ENCODE measurements at places on chromosomes 12 and 14.
A peak's percentile ranks its signal among the peaks of the same experiment; 100 is the strongest.

- H3K4me1 ChIP-seq = peaks cover 4% of the 10 kb centered on the region
- H3K27me3 ChIP-seq = no peaks in the 10 kb centered on the region
- no peak for DNase-seq
Measured at GRCh38 chr14:67468378-67468730, 20.2 kb downstream of the TMEM229B start.

DNA sequence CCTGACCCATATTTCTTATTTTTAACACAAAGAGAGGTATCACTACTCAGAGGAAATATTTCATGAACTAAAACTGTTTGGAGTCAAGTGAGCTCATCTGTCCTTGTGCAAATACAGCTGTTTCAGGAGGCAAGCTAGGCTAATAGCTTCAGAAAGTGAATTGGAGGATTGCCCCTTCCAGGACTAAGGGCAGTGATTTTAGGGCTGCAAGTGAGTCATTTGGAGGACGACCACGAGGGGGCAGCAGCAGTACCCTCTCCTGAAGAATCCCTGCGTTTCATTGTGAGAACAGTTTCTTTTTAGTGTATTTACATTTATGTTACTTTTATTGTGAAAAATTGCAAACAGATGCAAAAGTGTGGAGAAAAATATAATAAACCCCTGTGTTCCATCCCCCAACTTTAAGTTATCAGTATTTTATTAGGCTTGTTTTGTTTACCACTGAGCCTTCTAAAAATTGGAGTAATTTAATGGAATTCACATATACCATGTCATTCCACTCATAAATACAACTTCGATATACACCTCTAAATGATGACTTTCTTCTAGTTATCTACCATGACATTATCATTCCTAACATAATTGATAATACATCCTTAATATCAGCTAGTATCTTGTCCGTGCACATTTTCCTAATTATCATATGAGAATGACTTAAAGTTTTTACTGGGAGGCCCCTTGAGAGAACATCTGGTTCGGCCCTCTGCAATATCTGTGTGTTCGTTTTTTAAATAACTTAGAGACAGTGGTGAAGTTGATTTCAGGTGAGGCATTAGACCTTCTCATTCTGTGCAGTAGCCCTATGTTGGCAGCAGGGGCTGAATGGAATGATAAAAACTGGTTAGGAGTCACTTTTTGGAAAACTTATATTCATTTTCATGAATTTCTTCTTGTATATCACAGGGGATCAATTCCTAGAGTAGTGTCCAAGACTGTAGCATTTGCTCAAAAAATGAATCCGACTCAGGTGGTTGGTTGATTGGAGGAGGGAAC, 13.7 kb downstream of the FOXJ2 start:
- no peak overlapping the region for H3K27ac ChIP-seq
- DNase-seq = peak; percentile 60
- H3K4me1 ChIP-seq = peaks cover 16% of the 10 kb centered on the region
- peaks cover 85% of the 10 kb centered on the region for H3K36me3 ChIP-seq

GRCh38 chr12:96506776-96507175, 17.4 kb downstream of the CFAP54 start:
- no peak for DNase-seq
- H3K36me3 ChIP-seq = no peaks in the 10 kb centered on the region
- no peaks in the 10 kb centered on the region for H3K27me3 ChIP-seq
- no peak overlapping the region for H3K27ac ChIP-seq

- DNase-seq = peak; percentile 53
- H3K4me1 ChIP-seq = no peaks in the 10 kb centered on the region
- no peak overlapping the region for H3K27ac ChIP-seq
- no peak overlapping the region for H3K4me3 ChIP-seq
- H3K27me3 ChIP-seq = peaks cover 7% of the 10 kb centered on the region
- H3K36me3 ChIP-seq = no peaks in the 10 kb centered on the region
Measured at GRCh38 chr14:58166005-58166983, 14.3 kb upstream of the ARMH4 start.

- H3K4me1 ChIP-seq = no peaks in the 10 kb centered on the region
- no peaks in the 10 kb centered on the region for H3K27me3 ChIP-seq
- H3K36me3 ChIP-seq = peaks cover 2% of the 10 kb centered on the region
- H3K4me3 ChIP-seq = no peak overlapping the region
- no peak for DNase-seq
Measured at GRCh38 chr12:95978774-95979173, 17.4 kb downstream of the HAL start.

GRCh38 chr12:24815114-24815423, 133.8 kb downstream of the BCAT1 start:
- H3K36me3 ChIP-seq = peaks cover 1% of the 10 kb centered on the region
- peaks cover 37% of the 10 kb centered on the region for H3K4me1 ChIP-seq
- no peaks in the 10 kb centered on the region for H3K27me3 ChIP-seq
- no peak for DNase-seq

- no peaks in the 10 kb centered on the region for H3K4me1 ChIP-seq
- no peak for DNase-seq
Measured at GRCh38 chr14:23202001-23202400, 18.5 kb upstream of the SLC7A8 start.

DNA sequence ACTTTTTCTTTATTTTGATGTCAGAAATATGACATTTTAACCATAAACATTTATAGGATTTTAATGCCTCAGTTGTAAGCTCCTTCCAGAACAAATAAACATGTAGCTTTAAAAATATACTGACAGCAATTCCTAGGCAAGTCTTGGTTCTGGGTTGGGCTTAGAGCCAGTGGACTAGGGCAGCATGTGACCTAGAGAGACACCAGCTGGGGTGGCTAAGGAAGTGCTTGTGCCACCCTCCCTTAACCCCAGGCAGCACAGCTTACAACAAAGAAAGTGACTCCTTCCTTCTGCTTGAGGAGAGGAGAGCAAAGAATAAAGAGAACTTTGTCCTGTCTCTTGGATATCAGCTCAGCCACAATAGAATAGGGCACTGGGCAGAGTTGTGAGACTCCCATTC, 61.6 kb upstream of the KTN1 start:
- no peaks in the 10 kb centered on the region for H3K27me3 ChIP-seq
- no peak overlapping the region for H3K27ac ChIP-seq
- no peaks in the 10 kb centered on the region for H3K36me3 ChIP-seq
- no peak overlapping the region for H3K4me3 ChIP-seq
- no peaks in the 10 kb centered on the region for H3K4me1 ChIP-seq
- DNase-seq = no peak

GRCh38 chr12:120851444-120851843, 52.7 kb downstream of the SPPL3 start:
- H3K27me3 ChIP-seq = no peaks in the 10 kb centered on the region
- peak overlapping the region; percentile 64 for H3K4me3 ChIP-seq
- peak overlapping the region; percentile 77 for H3K27ac ChIP-seq
- DNase-seq = no peak

- DNase-seq = no peak
- no peak overlapping the region for H3K27ac ChIP-seq
- no peak overlapping the region for H3K4me3 ChIP-seq
Measured at GRCh38 chr14:83071888-83072501, 1538.3 kb upstream of the SEL1L start.

DNA sequence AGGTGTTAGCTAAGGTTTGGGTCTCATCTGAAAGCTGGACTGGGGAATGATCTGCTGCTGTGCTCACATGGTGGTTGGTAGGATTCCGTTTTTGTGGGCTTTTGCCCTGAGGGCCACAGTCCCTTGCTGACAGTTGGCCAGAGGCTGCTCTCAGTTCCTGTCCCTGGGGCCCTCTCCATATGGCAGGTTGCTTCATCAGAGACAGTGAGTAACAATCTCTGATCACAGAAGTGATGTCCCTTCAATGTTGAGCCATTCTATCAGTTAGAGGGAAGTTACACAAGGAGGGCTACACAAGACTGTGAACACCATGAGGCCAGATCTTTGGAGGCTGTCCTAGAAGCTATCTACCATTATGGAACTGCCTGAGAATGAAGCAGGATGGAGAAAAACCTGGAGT, 137.2 kb downstream of the AACS start:
- no peak overlapping the region for H3K4me3 ChIP-seq
- no peak for DNase-seq
- H3K4me1 ChIP-seq = no peaks in the 10 kb centered on the region
- no peak overlapping the region for H3K27ac ChIP-seq
- H3K27me3 ChIP-seq = peaks cover 26% of the 10 kb centered on the region

DNA sequence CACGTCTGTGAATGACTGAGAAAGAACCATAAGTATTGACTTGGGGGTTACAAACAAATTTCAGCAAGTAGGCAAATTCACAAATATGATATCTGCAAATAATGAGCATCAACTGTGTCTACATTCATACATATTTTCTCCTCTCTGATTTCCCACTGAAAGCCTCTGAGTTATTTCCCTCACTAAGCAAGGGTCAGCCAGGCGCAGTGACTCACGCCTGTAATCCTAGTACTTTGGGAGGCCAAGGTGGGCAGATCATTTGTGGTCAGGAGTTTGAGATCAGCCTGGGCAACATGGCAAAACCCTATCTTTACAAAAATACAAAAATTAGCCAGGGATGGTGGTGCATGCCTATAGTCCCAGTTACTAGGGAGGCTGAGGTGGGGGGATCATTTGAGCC, 80.8 kb downstream of the SLC25A21 start:
- no peaks in the 10 kb centered on the region for H3K27me3 ChIP-seq
- H3K4me3 ChIP-seq = no peak overlapping the region
- H3K27ac ChIP-seq = no peak overlapping the region
- no peaks in the 10 kb centered on the region for H3K4me1 ChIP-seq

- no peaks in the 10 kb centered on the region for H3K4me1 ChIP-seq
- no peak for DNase-seq
- H3K4me3 ChIP-seq = no peak overlapping the region
Measured at GRCh38 chr14:21669284-21669683, 4.3 kb downstream of the OR4E1 start.

DNA sequence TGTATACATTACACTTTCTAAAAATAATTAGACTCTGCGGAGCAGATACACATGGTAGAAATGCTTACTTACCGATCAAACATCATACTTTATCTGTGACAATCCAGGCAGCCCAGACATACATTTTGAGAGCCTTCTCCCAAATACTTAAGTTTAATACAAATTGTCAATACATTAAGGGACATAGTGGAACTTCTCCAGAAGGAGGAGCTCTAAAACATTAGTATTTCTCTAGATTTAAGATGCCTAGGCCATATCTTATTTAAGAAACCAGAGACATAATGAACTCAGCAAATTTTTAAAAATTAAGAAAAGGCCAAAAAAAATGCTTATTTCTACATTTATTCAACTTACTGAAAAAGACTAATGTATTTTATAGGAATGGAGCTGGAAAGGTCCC, 16.1 kb downstream of the ACSM4 start:
- no peaks in the 10 kb centered on the region for H3K4me1 ChIP-seq
- H3K27ac ChIP-seq = no peak overlapping the region
- no peak for DNase-seq
- H3K36me3 ChIP-seq = no peaks in the 10 kb centered on the region

DNA sequence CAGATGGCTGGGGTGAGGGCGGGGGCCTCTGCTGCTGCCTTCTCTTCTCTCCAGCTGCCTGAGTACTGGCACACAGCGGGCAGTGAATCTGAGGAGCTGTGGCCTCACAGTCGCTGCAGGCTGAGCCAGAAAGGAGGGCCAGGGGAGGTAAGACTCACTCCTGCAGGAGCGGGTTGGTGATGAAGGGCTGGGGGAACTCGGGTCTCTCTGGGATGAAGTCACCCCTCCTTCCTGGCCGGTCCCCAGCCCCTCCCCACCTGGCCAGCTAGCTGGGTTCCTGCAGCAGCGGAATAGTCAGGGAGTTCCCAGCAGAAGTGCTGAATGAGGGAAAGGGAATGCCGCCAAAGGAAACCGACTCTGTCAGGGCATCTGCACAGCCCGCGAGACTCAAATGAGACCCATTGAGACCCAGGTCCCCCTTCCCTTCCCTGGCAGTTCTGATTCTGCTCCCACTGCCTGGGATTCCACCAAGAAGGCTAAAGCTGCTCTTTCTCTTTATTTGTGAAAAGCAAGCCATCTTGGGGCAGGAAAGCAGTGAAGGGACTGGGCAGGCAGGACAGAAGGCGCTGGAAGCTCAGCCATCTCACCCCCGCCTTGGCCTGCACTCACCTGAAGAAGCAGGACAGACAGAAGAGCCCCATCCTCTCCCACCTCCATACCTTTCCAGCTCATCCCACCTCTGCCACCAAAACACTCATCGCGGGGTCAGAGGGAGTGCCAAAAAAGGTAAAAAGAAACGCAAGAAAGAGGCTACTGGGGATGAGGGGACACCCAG, 5.3 kb downstream of the NGB start:
- DNase-seq = no peak
- no peaks in the 10 kb centered on the region for H3K36me3 ChIP-seq
- H3K27me3 ChIP-seq = peaks cover 18% of the 10 kb centered on the region
- no peak overlapping the region for H3K27ac ChIP-seq
- peaks cover 9% of the 10 kb centered on the region for H3K4me1 ChIP-seq

GRCh38 chr12:6698352-6699046, 2.1 kb downstream of the PIANP start:
- no peak overlapping the region for H3K4me3 ChIP-seq
- H3K36me3 ChIP-seq = no peaks in the 10 kb centered on the region
- H3K4me1 ChIP-seq = peaks cover 60% of the 10 kb centered on the region

DNA sequence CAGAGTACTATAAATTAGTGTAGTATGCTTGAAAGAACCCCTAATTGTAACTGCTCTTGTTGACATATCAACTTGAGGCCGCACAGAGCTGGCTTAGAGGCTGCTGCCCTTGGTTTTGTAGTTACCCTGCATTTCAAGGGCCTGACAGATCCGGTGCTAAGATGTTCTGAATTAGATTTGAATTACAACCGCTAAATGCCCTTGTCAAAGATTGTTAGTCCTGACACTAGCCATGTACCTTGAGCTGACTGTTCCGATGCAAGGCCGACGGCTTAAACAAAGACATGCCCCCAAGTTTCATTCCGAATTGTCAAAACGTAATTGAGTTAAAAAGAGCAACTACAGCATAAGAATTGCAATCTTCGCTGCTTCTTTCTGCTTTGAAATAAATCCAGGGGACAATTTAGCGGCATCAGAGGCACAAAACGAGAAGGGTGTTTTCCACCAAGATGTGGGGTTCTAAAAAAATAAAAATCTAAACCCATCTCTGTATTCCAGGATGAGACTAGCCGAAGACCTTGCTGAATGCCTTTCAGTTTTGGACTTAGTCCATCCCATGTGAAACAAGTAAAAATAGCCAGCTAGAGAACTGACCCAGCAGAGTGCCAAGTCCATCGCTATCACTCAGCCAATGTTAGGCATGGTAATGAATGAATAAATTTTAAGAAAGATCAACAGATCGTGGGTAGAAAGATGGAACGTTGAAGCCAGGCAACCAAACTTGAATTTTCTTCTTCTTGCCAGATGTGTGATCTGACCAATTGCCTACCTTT, 148.7 kb downstream of the DICER1 start:
- DNase-seq = no peak
- no peak overlapping the region for H3K27ac ChIP-seq
- H3K4me3 ChIP-seq = no peak overlapping the region
- H3K36me3 ChIP-seq = no peaks in the 10 kb centered on the region
- H3K4me1 ChIP-seq = no peaks in the 10 kb centered on the region
- peaks cover 33% of the 10 kb centered on the region for H3K27me3 ChIP-seq

- H3K36me3 ChIP-seq = peaks cover 9% of the 10 kb centered on the region
- no peaks in the 10 kb centered on the region for H3K4me1 ChIP-seq
- H3K27me3 ChIP-seq = no peaks in the 10 kb centered on the region
- no peak for DNase-seq
- H3K4me3 ChIP-seq = no peak overlapping the region
- H3K27ac ChIP-seq = no peak overlapping the region
Measured at GRCh38 chr12:49471557-49471956, 67.3 kb upstream of the KCNH3 start.

All from activated B cell treated with CpG ODN at 0.5 μM for 24 hours (primary cell).